ENCODE measurements at places on chromosomes 1 and 21.

DNA sequence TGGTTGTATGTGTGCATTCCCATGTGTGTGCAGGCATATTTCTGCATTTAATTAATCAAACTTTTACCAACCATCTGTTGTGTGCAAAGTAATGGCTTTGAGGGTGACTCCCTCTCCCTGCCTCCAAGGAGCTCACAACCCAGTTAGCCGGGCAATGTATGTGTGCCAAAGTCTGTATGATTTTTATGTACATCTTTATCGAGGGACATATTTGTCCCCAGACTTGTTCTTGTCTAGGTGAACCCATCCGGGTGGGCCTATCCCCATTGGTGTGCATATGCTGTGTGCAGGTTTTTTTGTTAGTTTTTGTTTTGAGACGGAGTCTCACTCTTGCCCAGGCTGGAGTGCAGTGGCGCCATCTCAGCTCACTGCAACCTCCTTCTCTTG lies 1.8 kb downstream of the SYTL1 start:
- DNase-seq: no peak

GRCh38 chr1:153670257-153670858 lies 435 bp downstream of the ILF2 start:
- DNase-seq: no peak

DNA sequence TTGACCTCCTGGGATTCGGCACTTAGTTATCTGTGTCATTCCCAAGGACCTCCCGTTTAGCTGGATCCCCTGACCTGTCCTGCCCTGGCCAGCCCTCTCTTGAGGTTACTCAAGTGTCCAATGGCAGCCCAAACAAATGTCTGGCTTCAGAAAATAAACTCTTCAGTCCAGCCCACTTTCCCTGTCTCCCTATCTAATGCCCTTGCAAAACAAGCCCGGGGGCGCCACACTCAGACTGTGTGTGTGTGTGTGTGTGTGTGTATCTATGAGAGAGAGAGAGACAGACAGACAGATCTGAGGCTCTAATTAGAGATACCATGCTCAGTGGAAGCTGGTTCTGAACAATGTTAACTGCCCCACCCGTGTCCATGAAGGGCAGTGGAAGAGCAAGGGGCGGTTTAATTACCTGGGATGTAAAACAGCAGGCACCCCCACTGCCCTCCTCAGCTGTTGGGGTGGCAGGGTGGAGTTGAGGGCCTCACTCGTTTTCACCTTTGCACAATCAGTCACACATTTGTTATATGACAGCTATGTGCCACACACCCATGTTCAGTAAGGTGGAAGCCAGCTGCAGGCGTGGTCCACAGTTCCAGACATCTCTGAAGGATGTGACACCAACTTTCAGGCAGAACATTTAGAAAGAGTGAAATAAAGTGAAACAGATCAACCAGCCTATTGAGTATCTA lies 57.4 kb downstream of the B3GALT5 start:
- no peak for DNase-seq

DNA sequence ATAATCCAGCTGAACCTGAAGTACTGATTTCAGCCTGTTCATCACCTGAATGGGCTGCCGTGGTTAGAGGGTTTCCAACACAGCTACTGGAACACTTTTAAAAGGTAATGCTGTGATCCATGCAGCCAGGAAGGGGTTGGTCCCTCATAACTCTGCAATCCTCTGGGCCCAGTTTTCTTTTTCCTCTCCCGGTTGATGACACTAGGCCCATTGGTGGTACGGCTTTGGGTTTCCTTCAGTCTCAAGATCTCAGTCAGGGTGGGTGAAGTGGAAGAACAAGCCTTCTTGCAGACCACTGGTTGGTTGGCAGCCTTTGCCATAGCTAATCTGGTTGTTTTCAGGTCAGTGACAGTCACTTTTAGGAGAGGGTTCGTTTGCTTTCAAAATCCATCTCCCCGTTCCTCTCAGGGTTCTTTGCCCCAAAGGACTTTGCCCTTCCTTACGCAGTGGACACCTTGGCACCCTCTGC lies 502 bp upstream of the SLC35A3 start:
- no peak for DNase-seq

- DNase-seq: no peak
Measured at GRCh38 chr1:5444396-5444795, 547.8 kb downstream of the NPHP4 start.

DNA sequence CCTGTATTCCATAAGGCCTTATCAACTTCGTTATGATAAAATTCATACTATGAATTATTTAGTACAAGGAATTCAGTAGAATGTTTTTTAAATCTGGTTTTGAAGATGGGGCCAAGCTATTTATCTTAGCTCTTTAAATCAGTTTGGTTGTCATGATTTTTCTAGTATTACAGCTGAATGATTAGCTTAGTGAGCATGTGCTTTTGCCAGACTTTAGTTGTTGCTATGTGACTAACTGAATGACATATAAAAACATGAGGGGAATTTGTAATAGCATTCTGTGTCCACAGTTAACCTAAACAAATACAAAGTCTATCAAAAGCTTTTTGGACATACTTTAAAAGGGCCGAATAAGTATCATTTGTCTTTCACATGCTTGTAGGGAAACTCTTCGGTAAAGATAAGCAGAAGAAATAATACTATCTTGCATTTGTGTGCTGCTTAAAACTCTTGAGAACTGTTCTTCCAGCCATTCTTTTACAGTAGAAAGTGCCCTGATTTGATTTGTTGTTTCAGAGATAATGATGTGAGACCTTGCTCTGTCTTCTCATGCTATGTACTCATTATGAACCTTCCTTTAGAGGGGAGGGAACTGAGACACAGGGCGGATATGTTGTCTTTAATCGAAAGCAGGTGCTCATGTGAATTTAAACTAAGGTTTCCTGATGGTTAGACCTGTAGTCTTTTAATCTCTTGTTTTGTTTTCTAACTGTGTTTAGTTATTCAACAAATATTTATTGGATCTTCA lies 18.8 kb downstream of the NEK7 start:
- DNase-seq: no peak

- no peak for DNase-seq
Measured at GRCh38 chr1:102032534-102032933, 35.8 kb upstream of the OLFM3 start.

GRCh38 chr1:194161591-194161990 lies 975.2 kb upstream of the B3GALT2 start:
- DNase-seq: no peak
